ENCODE measurements at places on chromosomes 6 and 20.

DNA sequence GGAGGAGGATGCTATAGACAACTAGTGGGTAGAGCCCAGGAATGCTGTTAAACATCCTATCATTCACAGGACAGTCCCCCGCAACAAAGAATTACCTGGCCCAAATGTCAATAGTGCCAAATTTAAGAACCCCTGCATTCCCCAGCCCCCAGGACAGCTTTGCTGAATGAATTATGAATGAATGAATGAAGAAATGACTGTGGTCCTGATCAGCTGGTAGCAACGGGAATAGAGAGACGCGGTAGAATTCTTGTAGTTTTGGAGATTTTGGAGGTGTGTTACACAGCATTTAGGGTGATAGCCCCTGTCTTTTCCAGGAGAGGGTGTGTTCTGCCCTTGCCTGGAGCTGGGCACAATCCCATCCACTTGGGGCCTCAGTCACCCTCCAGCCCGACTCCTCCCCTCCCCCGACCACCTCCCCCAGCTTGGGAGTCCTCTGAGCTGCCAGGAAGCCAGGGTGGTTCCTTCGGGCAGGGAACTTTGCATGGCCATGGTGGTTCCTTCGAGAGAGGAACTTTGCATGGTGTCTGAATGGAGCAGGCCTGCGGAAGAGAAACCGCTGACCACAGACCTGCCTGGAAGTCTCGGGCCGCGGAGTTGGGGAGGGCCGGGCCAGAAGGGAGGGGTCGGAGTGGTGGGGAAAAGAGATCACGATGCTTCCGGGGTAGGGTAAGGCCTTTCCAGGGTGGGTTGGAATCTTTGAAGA is 1.0 kb upstream of the HCK start:
- no peak for DNase-seq

- peak; percentile 68 for DNase-seq
Observed at GRCh38 chr6:18491308-18492045, 104.3 kb downstream of the RNF144B start.

DNA sequence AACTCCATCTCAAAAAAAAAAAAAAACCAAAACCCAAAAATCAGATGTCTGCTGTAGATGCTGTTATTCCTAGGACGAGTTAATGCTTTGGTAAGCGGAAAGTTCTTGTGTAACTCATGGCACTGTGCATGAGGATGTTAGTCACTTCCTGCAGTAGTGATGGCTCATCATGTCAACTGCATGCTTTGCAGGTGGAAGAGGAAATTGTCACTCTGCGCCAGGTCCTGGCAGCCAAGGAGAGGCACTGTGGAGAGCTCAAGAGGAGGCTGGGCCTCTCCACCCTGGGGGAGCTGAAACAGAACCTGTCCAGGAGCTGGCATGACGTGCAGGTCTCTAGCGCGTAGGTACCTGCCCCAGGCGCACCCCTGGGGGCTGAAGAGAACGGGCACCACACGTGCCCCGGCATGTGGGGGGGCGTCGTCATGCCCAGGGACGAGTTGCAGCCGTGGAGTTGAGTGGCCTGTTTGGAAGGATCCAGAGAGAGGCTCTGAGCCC is 8.5 kb downstream of the TPD52L2 start:
- peak; percentile 97 for DNase-seq

DNA sequence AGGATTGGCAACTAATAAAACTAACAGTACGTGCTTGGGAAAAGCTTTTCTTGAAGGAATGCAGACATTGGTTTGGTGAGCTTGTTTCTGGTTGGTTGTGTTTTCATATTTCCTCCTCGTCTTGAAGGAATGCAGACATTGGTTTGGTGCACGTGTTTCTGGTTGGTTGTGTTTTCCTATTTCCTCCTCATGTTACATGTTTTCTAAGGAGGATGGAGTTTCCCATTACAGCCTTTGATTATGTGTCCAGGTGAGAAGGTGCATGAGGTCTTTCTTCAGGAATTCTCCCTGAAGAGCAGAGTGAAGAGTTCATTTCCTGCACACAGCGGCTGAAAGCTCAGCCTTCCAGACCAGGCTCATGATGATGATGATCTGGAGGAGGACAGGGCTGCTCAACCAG is 190.6 kb downstream of the SMOC2 start:
- no peak for DNase-seq

DNA sequence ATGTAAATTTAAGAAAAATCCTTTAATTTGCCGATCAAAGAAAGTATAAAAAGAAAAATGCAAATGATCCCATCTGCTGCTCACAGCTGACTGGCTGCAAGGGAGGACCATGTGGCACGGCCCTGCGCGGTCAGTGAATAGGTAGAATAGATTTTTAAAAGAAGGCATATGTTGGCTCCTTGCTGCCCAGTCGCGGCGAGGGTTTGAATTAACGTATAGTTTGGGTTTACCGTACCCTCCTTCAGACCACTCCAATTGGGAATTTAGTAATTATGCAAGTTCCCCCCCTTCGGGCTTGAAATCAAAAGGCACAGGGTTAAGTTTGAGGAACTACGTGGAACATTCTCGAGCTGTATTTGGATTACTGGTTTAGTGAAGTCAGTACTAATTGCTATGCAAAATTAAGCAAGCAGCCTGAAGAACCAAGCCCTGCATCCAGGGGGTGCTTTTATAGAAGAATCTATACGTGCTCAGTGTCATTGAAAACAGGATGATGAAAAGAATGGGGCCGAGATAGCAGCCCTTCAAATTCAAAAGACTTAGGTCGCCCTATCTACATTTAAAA is 1.1 kb upstream of the BEND3 start:
- peak; percentile 41 for DNase-seq

GRCh38 chr6:3228771-3229565 is 1.5 kb upstream of the TUBB2B start:
- no peak for DNase-seq

DNA sequence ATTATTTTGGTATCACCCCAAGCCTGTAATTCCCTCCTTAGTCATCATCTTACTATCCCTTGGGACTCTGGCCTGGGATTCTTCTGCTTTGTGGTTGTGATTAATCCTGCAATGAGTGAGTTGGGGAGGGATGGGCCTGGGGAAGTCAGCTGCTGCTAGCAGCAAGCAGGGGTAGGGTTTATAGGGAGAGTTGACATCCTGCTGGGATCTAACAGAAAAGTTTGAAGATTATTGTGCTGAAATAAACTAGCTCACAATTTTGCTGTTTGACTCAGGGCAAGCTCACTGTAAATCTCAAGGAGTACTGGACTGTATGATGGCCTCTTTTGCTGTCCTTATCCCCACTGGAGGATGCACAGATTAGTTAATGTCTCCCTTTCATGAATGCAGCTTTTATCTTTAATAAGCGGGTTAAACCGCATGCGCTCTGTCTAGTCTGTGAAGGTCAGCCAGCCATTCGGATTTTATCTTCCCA is 83.4 kb downstream of the JARID2 start:
- peak; percentile 92 for DNase-seq

Data from ELR (cell line).